Naive thymus-derived CD8-positive, alpha-beta T cell (primary cell): ENCODE measurements at places on chromosomes 3 and 15. TPM values are rescaled to one million over a fixed set of nuclear protein-coding genes. Genes with fewer than 3 reads are reported as not detected.

The RBP2 gene
- not detected for total RNA-seq

The TMEM207 gene
- total RNA-seq, result not detected

The GOLGA8H gene
- not detected for total RNA-seq

The PRTG gene
- total RNA-seq, result not detected

The CYP8B1 gene
- total RNA-seq, result not detected

The PFKFB4 gene
- 3.0 TPM for total RNA-seq

The ZNF502 gene
- 6.0 TPM for total RNA-seq

The NAALADL2 gene
- 0.44 TPM for total RNA-seq

The TMCC1 gene
- total RNA-seq, result 33.6 TPM

The SUSD5 gene
- not detected for total RNA-seq

The ALDH1L1 gene
- not detected for total RNA-seq

The ANKRD34C gene
- not detected for total RNA-seq

The SLITRK3 gene
- not detected for total RNA-seq

The MYO5C gene
- total RNA-seq, result 0.10 TPM

The MRPS11 gene
- total RNA-seq, result 32.0 TPM

The CLDN18 gene
- not detected for total RNA-seq

The NDN gene
- total RNA-seq, result not detected

The MESP1 gene
- total RNA-seq, result 0.26 TPM

The LRRC3B gene
- not detected for total RNA-seq

The SI gene
- not detected for total RNA-seq

The SLC22A14 gene
- not detected for total RNA-seq

The RASGRP1 gene
- 83.7 TPM for total RNA-seq

The OR5H14 gene
- not detected for total RNA-seq

The ECE2 gene
- not detected for total RNA-seq

The SERPINI2 gene
- total RNA-seq, result not detected

The ITIH1 gene
- not detected for total RNA-seq

The SCG5 gene
- not detected for total RNA-seq

The MB21D2 gene
- 1.0 TPM for total RNA-seq

The HYAL1 gene
- 0.39 TPM for total RNA-seq

The DPP8 gene
- total RNA-seq, result 60.3 TPM

The ZKSCAN7 gene
- total RNA-seq, result 10.5 TPM

The COMMD2 gene
- total RNA-seq, result 43.7 TPM

The OSBPL10 gene
- 11.2 TPM for total RNA-seq

The ACKR4 gene
- total RNA-seq, result not detected
